ENCODE measurements at places on chromosomes 6 and 20. TPM values are rescaled to one million over a fixed set of nuclear protein-coding genes. Genes with fewer than 3 reads are reported as not detected.

Gene MAN1A1
- 98.6 TPM for total RNA-seq

Gene LY6G6D
- total RNA-seq = not detected

Gene CTAGE9
- total RNA-seq = not detected

Gene CRISP3
- total RNA-seq = 0.20 TPM

Gene TBC1D7
- total RNA-seq = 8.5 TPM

Gene KIAA1755
- 2.2 TPM for total RNA-seq

Gene SULF2
- 34.2 TPM for total RNA-seq

DNA sequence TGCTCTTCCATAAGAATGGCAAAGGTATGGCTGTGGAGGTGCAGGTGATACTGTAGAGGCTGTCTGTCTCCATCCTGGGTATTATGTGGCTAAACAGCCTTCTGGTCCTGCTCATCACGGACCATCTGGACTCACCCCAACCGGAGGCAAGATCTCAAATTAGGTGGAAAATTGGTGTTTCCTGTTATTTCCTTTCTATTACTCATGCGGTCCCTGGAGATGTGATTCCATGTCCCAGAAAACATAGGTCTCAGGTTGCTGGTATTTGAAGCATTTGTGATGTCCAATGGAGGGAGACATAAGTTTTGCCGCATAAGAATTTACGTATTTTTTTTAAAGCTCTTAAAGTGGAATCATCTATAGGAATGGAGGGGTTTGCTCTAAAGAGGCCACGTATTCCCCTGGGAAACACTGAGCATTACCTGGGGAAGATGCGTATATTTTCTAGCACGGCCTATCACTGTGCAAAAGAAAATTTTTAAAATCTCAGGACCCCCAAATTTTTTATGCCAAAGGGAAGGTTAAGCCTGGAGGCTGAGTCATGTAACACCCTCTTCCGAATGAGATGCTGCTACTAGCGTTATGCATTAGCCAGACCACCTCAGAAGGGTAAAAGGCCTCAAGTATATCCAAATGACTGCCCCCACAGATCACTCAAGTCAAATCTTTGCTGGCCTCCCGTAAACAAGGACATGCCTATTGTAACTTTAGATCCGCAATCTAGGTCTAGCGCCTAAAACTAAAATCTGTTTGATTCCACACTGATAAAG lies 22.4 kb upstream of the PBOV1 start:
- no peak overlapping the region for H3K27ac ChIP-seq
- DNase-seq = no peak
- H3K4me1 ChIP-seq = no peaks in the 10 kb centered on the region
- H3K36me3 ChIP-seq = no peaks in the 10 kb centered on the region
- H3K27me3 ChIP-seq = no peaks in the 10 kb centered on the region
- no peak overlapping the region for H3K4me3 ChIP-seq

GRCh38 chr20:51122931-51123658 lies 100.2 kb upstream of the KCNG1 start:
- DNase-seq = no peak
- H3K27me3 ChIP-seq = no peaks in the 10 kb centered on the region
- H3K27ac ChIP-seq = no peak overlapping the region
- no peaks in the 10 kb centered on the region for H3K36me3 ChIP-seq
- no peak overlapping the region for H3K4me3 ChIP-seq

DNA sequence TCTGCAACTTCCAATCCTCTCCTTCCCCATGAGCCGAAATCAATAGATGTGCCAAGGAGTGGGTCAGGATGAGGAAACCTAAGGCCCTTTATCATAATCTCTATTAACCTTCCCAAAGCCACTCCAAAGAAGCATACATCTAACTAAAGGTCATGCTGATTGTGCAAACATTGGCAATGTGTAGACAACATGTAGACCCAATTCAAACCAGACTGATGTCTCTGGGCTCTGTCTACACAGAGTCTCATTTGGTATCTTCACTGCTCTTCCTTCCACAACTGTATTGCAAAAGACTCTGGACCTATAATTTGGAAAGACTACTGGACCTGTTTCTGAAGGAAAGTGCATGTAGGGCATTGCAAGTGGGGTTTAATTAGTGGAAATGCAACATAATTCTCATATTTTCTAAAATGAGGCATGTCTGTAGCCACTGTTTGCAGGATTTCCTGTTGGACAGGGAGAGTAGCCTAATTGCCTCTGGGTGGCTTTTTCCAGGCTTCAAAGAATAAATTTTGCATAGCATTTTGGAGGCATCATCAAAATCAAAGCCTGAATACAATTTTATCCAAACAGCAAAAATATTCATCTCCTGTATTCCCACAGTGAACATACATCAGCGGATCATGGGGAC lies 35.0 kb upstream of the MLIP start:
- no peaks in the 10 kb centered on the region for H3K27me3 ChIP-seq
- no peak for DNase-seq
- H3K4me1 ChIP-seq = no peaks in the 10 kb centered on the region
- no peak overlapping the region for H3K27ac ChIP-seq

DNA sequence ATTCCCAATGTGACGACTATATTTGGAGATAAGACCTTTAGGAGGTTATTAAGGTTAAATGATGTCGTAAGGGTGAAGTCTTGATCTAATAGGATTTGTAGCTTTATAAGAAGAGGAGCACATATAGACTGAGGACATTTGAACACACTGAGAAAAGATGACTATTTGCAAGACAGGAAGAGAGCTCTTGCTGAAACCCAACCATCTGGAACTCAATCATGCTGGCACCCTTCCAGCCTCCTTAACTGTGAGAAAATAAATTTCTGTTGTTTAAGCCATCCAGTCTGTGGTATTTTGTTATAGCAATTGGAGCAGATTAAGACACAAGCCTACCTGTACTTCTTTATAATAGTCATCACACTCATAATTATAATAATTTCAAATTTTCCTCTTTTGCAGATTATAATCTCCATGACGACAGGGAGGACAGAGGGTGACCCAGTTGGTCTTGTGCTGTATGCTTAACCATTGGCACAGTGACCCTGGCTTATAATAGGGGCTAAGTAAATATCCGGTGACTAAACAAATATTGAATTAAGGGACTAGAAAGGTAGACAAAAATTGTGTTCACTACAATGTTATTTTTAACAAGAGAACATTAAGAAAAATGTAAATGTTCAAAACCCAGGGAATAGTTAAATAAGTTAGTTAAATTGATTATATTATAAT lies 206.4 kb upstream of the HDDC2 start:
- H3K27ac ChIP-seq = no peak overlapping the region
- no peaks in the 10 kb centered on the region for H3K4me1 ChIP-seq
- no peaks in the 10 kb centered on the region for H3K36me3 ChIP-seq
- no peak overlapping the region for H3K4me3 ChIP-seq

- H3K4me1 ChIP-seq = no peaks in the 10 kb centered on the region
- no peaks in the 10 kb centered on the region for H3K27me3 ChIP-seq
- DNase-seq = no peak
- no peak overlapping the region for H3K4me3 ChIP-seq
Observed at GRCh38 chr6:120354452-120355098, 979.7 kb downstream of the TBC1D32 start.

DNA sequence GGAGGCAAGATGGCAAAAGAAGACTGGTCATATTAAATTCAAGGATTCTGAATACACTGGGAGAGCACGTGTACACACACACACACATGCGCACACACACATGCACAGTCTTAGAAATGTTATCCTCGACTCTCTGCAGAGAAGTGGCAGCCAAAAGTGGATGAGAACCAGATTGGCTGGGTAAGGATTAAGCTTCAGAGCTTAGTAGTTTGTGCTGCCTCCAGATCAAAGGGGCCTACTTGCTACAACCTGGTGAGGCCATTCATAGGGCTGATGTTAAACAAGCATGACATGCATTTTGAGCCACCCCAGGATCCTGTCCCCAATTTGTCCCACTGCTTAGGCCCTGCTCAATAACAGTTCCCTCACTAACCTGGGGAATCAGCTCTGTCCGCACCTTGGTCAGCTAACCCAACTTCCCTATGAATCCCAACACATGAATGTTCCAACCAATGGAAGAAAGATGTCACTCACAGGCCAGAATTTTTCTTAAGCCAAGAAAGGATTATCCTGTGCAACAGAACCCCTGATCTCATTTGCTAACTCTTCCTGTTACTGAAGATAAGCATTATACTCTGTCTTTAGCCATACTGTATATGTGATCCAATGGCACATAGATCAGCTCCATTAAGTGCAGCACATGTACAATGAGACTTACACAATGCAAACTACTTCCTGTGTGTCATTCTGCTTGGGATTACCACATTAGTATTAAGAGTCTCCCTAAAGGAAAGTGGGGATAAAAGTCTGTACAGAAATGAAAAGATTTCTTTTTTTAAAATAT lies 31.0 kb downstream of the TOMM6 start:
- no peak overlapping the region for H3K27ac ChIP-seq
- DNase-seq = no peak
- no peak overlapping the region for H3K4me3 ChIP-seq
- no peaks in the 10 kb centered on the region for H3K4me1 ChIP-seq
- no peaks in the 10 kb centered on the region for H3K27me3 ChIP-seq

- no peak overlapping the region for H3K27ac ChIP-seq
- no peaks in the 10 kb centered on the region for H3K27me3 ChIP-seq
- no peak overlapping the region for H3K4me3 ChIP-seq
- DNase-seq = no peak
- no peaks in the 10 kb centered on the region for H3K36me3 ChIP-seq
Observed at GRCh38 chr6:17740559-17741220, 34.0 kb upstream of the NUP153 start.

DNA sequence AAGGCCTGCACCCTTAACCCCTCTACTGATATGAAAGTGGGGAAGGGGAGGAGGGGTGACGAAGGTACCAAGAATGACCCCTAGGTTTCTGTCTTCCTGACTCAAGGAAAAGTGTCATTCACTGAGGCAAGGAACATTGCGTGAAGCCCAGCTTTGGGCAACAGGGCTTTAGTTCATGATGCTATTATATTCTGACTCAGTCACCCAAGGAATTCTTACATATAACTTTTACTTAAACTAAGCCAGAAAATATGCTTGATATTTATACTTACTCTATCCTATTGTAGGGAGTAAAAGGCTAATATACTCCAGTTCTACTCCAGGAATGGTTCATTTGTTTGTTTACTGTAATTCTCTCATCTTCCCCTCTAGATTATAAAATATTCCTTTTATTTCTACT lies 60.5 kb downstream of the DOP1A start:
- no peaks in the 10 kb centered on the region for H3K4me1 ChIP-seq
- DNase-seq = no peak
- H3K36me3 ChIP-seq = peaks cover 44% of the 10 kb centered on the region

- H3K27ac ChIP-seq = no peak overlapping the region
- no peaks in the 10 kb centered on the region for H3K27me3 ChIP-seq
- peaks cover 15% of the 10 kb centered on the region for H3K4me1 ChIP-seq
Observed at GRCh38 chr20:53611449-53611894, 17.8 kb upstream of the ZNF217 start.
